Activated CD4-positive, CD25-positive, alpha-beta regulatory T cell treated with anti-CD3 and anti-CD28 coated beads, Interleukin-2, amount 50 U/mL, for 16 hours (primary cell): ENCODE measurements at places on chromosomes 4 and X.

GRCh38 chr4:41009411-41009810, 204.9 kb downstream of the APBB2 start:
- DNase-seq = no peak

GRCh38 chr4:153142700-153143438, 61.4 kb upstream of the TRIM2 start:
- DNase-seq = no peak

DNA sequence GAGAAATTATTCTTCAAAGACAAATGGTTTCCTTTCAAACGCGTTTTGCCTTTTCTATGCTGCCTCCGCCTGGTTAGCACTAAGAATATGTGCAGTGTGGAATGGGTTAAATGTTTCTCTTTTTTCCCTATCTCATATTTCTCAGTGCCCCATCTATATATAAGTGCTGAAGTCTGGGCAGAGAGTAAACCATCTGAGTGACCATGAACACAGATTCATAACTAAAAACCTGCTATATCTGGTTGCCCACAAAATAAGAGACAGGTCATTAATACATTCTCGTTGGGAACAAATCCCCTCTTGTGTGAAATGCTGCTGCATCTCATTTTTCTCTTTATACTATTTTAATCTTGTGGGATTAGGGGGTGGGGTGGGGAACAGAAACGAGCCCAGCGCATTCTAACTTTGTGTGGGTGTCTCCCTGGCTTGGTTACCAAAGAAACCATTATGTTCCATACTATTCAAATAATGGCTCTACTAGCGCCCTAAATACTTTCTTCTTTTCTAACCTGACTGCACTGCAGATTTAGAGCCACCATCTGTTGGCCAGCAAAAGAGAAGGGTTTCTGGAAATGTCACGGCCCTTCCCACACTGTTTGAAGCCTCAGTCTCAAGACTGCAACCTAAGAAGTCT, 42.2 kb upstream of the PTCHD1 start:
- no peak for DNase-seq

DNA sequence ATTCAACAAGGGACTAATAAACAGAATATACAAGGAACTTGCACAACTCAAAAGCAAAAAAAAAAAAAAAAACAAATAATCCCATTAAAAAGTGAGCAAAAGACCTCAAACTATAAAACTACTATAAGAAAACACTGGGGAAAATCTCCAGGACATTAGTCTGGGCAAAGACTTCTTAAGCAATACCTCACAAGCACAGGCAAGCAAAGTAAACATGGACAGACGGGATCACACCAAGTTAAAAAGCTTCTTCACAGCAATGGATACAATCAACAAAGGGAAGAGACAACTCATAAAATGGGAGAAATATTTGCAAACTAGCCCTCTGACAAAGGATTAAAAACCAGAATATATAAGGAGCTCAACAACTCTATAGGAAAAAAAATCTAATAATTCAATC, 17.1 kb upstream of the BMP15 start:
- DNase-seq = no peak

DNA sequence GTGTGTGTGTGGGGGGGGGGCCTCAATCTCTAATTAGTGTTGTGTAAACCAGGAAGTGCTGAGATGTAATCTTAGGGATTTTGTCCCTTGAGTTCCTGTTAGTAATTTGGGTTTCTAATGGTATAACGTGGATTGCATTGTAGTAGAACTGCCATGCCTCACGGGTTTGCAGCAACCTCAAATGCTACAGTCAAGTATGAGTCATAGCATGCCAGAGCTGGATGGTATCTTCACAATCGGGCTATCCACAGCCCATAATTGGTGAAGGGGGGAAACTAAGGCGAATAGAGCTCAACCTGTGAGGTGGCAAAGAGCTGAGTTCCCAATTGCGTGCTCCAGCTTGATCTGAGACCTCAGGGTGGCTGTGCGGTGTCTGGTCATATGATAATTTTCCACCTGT, 2.2 kb upstream of the FMR1NB start:
- no peak for DNase-seq

DNA sequence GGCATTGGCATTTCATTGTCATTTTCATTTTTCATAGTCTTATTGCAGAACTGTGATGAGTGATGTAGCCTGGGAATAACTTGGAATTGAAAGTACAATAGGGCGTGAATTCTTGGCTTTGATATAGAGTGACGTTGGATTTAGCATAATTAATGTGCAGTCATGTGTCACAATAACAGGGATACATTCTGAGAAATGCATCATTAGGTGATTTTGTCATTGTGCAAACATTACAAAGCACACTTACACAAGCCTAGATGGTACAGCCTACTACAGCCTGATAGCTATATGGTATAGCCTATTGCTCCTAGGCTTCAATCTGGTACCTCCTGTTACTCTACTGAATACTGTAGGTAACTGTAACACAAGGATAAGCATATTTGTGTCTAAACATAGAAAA, 300.8 kb downstream of the DTHD1 start:
- DNase-seq = no peak

DNA sequence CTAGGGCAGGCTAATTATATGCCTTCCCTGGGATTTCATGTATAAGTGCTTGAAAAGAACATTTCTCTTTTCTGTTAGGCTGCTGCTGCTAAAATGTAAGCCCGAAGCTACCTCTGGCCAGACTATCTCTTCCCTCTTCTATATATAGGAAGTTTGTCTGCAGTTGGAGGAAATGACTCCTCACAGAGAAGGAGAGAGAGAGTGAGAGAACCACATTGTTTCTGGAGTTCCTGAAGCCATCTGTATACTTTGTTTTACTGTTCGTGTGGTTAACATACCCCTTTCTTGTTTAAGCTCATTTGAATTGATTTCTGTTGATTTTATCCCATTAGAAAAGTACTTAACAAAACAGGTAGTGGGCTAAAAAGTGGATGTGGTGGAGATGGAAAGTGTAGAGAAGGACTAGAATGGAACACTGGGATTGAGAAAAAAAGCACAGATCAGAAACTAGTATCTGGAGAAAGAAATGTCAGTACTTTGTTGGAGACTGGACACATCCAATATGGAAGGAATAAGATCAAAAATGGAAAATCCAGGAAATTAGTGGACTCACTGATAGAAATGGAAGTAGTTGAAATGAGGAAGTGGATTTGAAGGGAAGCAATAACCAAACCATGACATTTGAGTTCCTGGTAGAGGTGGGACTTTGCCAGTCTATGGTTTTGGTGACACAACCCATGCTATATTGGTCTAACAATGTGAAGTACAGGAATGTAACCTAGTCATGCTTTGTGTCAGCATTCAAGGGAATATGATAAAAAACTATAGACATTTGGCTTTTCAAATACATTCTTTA, 112.6 kb downstream of the TMA16 start:
- no peak for DNase-seq

GRCh38 chr4:8295471-8295870, 25.9 kb downstream of the HTRA3 start:
- no peak for DNase-seq

- DNase-seq = no peak
Observed at GRCh38 chrX:3550160-3550751, 163.2 kb downstream of the PRKX start.

DNA sequence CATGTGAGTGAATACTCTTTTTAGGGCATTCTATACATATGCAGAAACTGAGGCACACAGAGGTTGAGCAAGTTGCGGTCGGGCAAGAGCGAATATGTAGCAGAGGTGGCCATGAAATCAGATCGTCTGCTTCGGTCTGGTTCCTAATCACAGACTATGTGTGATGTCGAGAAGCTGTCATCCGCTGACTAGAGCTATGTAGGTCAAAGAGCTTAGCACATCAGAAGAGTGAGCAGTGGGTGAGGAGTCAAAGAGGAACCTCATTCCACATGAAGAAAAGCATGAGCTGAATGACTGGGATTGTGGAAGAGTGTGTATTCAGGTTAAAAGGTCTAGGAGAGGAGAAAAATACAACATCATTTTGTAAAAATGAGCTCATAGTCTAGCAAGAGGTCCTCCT, 19.0 kb downstream of the GAB3 start:
- DNase-seq = no peak

- no peak for DNase-seq
Observed at GRCh38 chr4:119299741-119300100, 22.2 kb downstream of the FABP2 start.

- DNase-seq = no peak
Observed at GRCh38 chr4:80878218-80878617, 152.3 kb upstream of the BMP3 start.

- DNase-seq = no peak
Observed at GRCh38 chrX:154517101-154517781, 1.2 kb upstream of the FAM3A start.

- no peak for DNase-seq
Observed at GRCh38 chrX:2723286-2723879, 28.5 kb upstream of the XG start.

GRCh38 chr4:150997141-150997540, 17.9 kb downstream of the LRBA start:
- DNase-seq = no peak

DNA sequence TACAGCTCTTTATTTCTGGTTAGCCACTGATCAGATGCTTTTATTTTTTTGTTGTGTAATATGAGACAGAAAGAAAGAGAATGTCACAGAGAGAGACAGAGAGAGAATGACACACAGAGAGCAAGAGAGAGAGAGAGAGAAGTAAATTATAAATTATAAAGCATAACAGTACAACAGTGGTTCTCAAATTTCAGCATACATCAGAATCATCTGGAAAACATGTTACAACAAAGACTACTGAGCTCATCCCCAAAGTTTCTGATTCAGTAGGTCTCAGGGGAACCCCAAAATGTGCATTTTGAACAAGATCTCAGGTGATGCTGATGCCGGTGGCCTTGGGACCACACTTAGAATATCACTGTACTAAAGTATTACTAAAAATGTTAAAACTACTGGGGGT, 245.8 kb upstream of the DIAPH2 start:
- no peak for DNase-seq

DNA sequence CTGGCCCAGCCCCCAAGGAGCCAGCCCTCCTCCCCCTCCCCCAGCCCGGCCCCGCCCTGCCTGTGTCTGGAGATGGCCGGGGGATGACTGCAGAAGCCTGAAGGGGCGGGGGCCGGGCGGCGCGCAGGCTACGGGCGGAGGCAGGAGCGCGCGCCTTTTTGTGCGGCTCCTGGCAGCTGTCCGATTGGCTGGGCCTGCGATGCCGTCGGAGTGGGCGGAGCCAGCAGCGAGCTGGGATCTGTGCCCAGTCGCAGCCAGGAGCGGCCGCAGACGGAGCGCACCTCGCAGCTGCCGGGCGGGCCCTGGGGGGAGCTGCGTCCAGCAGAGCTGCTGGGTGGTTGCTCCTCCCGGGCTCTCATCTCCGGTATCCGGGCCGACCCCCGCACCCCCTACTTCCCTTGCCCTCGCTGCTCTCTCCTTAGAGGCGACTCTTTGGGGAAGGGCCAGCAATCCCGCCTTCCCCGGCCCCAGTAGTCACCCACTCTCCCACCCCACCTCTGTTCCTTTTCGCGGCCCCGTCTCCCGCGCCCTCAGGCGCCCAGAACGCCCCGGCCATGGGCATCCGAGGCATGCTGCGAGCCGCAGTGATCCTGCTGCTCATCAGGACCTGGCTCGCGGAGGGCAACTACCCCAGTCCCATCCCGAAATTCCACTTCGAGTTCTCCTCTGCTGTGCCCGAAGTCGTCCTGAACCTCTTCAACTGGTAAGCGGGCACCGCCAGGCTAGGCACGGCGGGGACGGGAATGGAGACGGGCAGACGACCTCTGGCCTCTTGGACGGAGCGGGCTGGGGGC, at the start of gene GABRQ:
Gene GABRQ, plus strand, starts transcription at position 247 of the 794 bp plus-strand sequence. Its CDS starts 308 bp downstream, at position 555.
- DNase-seq = no peak

DNA sequence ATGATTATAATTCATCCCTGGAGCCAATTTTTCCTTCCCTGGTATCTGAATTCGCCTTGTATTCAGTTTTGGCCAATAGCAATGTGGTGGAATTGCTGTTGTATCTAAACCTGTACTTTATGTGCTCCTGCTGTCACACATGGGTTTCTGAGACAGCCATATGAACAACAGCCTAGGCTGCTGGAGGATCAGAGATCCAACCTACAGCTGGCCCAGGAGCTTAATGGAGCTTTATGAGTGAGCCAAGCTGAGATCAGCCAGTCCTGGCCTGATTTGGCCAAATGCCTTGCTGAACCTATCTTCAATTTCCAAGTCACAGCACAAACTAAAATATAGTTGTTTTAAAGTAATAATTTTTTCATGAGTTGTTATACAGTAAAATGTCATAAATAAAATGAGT, 1071.5 kb downstream of the PCDH7 start:
- no peak for DNase-seq

DNA sequence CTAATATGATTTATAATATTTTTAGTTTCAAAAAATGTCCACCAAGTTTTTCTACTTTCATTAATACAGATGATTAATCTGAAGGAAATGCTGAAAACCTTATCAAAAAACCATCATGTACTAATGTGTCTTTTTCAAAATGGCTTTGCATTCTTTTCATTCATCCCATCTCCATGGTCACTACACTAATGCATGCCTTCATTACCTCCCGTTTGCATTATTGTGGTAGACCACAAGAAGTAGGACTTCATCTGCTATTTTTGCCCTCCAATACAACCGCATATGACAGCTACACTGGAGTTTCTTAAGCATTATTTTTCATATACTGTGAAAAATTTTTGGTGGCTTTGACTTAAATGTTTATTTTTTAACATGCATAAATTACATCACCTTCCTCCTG, 37.9 kb upstream of the FSTL5 start:
- no peak for DNase-seq

DNA sequence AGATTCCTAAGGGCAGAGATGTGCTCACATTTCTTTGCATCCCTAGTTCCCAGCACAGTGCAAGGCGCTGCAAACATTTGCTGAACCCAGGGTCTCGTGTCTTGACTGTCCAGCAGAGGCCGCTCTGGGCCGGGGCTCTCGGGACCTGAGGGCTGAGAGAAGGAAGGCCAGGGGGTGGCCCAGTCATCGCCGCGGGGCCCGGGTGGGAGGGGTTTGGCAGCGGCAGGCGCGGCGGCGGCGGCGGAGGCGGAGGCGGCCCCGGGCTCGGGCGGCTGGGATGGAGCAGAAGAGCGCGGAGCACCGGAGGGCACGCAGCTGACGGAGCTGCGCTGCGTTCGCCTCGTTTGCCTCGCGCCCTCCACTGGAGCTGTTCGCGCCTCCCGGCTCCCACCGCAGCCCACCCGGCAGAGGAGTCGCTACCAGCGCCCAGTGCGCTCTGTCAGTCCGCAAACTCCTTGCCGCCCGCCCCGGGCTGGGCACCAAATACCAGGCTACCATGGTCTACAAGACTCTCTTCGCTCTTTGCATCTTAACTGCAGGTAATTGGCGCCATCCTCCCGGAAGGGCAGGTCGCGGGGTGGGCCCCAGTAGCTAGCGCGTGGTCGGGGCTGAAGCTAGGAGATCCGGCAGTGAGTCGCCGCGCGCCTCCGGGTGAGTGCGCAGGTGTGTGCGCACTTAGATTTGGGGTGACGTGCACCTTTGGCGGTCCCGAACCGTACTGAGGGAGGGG, at the start of gene PARM1:
Gene PARM1, plus strand, starts transcription at position 285 of the 730 bp plus-strand sequence. Its CDS starts 212 bp downstream, at position 497.
- DNase-seq = no peak

GRCh38 chr4:79747252-79747651, 325.8 kb downstream of the ANTXR2 start:
- DNase-seq = no peak

DNA sequence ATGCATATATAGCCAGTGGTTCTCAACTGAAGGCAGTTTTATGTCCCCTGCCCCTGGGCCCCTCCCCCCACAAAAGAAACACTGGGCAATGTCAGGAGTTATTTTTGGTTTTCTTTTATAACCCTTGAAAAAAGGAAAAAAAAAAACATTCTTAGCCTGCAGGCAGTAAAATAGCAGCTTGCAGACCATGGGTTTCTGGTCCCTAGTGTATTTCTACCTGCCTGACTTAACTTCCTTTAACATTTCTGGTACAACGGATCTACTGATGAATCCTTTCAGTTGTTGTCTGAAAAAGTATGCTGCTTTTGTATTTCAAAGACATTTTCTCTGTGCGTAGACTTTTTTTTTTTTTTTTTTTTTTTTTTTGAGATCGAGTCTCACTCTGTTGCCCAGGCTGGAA, 11.1 kb upstream of the FAM200B start:
- DNase-seq = no peak
